ENCODE measurements at places on chromosomes 4 and X.

- no peak for DNase-seq
Measured at GRCh38 chr4:183483997-183484396, 20.9 kb upstream of the ING2 start.

DNA sequence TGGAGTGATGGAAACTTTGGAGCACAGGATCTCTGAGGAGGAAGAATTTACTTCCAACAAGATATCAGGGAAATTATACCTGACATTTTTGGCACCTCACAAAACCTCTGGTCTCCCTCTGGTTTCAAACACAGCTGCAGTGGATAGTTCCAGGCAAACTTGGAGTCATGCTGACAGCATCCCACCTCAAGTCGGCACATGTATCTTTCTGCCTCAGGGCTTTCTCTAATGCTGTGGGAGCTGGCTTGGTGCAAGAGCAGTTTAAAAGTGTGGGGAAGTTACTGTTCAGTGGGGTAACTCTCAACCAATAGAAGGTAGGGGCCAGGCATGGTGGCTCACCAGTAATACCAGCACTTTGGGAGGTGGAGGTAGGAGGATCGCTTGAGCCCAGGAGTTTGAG is 207.1 kb upstream of the NHS start:
- no peak for DNase-seq

DNA sequence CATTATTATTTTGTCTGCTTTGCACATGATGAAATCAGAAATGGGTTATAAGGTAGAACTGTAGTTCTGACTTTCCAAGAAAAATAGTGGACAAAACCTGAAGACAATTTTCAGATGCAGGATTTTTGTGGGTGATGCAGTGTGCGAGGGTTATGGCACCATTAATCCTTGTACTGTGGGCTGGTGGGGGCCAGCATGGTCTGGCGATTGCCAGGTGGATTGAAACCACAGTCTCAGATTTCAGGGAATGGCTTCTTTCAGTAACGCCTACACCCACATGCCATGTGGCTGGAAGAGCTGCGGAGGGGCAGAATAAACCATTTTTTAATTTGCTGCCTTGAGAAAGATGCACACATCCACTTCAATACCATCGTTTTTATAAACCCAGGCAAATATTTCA is 150.5 kb downstream of the ARSF start:
- DNase-seq = no peak

- no peak for DNase-seq
Measured at GRCh38 chr4:23005691-23006090, 313.0 kb downstream of the GBA3 start.

- peak; percentile 60 for DNase-seq
Measured at GRCh38 chr4:168076989-168077725, 15.2 kb upstream of the ANXA10 start.

GRCh38 chr4:23819041-23819511 is 70.8 kb downstream of the PPARGC1A start:
- DNase-seq = no peak

- DNase-seq = no peak
Measured at GRCh38 chr4:108834166-108834834, 71.4 kb upstream of the ETNPPL start.

DNA sequence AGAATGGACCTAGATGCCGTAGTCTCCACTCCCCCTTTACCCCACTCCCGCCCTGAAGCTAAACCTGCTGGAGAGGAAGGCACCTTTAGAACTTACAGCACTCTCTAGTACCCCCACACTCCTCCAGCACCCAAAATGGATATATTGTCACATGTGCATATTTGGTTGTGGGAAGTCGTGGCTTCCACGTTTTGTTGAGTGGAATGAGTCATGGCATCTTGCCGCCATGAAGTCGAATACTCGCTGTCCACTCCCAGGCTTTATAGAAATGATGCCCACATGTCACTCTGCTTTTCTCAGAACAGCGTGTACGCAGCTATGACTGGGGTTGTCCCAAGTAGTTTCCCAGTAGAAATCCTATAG is 545 bp downstream of the ABCE1 start:
- DNase-seq = peak; percentile 70

DNA sequence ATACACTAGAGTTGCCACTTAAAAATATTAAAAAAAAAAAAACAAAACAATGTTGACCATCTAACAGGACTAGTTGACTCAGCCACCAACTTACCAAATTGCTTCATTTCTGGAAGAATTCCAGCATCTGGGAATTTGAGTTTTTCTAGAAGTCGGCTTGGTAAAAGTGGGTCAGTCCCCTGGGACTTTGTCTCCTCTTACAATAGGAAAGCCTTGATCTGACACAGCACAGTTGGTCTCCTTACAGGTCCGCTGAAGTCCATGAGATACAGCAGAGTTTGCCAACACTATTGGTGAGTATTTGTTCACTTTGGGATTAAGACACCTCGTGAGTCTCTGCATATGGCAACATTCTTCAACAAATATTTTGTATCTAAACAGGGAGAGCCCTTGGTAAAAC is 18.2 kb upstream of the DDIT4L start:
- no peak for DNase-seq

DNA sequence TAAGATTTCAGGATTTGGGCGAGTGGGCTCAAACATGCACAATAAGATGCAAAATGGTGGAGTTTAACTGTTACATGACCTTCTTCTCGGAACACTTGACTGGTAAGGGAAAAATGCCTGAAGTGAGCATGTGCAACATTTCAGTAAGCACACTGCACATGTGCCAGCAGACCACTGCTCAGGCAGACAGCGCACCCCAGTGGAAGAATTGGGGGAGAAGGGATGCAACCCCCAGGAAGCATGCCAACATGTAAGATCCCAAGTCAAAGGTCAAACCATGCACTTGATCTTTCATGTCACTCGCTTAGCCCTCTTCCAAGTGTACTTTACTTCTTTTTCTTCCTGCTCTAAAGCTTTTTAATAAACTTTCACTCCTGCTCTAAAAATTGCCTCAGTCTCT is 256.3 kb downstream of the CENPC start:
- no peak for DNase-seq

- DNase-seq = no peak
Measured at GRCh38 chr4:71189471-71189870, 149.3 kb upstream of the SLC4A4 start.

DNA sequence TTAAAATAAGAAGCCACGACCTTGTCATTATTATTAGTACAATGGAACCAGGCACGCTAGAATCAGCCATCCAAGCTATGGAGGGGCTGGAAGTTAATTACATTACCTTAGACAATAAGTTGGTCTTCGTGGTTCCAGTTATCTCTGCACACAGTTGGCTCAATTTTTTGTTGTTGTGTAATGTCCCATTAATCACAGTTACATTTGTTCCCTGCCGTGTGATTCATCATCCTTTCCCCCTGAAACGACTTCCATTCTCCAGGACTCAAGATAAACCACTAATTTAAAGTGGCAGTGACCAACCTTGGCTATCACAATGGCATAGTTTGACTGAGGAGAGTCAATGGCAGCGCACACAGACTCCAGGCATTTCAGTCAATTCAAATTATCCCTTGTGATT is 905.0 kb downstream of the RAB28 start:
- no peak for DNase-seq

- DNase-seq = no peak
Measured at GRCh38 chrX:80174925-80175574, 160.5 kb downstream of the TBX22 start.

DNA sequence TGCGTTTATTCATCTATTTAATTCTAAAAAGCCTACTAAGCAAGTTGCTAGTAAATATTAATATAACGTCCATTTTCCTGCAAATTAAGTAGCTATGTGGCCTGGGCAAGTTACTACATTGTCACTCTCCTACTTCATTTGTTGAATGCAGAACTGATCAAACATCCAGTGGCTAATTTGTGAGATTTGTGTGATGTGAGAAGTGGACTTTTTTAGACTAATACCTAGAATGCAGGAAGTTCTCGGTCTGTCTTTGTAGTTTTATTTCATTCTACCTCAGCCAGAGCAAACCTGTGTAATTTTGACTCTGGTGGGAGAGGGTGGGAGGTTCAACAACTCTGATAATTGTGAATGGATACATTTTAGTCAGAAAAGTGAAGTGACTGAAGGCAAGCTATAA is 840 bp downstream of the GUF1 start:
- DNase-seq = peak; percentile 23

DNA sequence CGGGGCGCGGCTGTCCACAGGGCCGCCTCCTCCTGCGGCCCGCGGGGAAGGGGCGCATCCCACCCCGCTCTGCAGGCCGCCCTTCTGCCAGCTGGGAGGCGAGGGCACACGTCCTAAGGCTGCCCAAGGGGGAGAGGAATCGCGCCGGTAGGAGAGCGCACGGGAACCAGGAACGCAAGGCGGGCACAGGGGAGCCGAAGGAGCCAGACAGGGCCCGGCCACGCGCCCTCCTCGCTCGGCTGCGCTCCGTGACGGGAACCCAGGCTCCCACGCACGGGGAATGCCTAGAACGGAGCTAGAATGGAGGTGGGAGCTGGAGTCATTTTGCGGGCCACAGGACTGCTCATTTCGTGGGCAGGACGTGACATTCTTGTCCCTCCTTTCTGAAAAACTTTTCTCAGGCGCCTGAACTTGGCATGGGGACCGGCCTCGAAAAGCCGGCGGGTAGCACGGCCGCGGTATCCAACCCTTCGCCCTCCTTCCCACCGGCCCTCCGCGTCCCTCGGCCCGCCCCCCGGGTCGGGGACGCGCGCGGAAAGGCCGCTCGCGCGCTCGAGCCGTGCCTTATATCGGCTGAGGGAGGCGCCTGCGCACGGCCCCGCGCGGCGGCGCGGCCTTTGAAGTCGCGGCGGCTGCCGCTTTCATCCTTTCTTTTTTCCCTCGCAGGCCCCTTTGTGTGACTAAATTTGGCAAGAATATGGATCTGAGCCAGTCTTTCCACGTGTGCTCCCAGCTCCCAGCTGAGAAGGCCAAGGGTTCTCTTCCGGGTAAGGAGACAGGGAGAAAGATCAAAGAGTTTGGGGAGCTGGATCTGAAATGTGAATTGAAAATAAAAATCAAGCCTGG is 4.2 kb upstream of the LEF1 start:
- no peak for DNase-seq

- DNase-seq = no peak
Measured at GRCh38 chrX:14506866-14507265, 22.5 kb upstream of the GLRA2 start.

- no peak for DNase-seq
Measured at GRCh38 chr4:121272526-121272925, 108.3 kb downstream of the QRFPR start.

DNA sequence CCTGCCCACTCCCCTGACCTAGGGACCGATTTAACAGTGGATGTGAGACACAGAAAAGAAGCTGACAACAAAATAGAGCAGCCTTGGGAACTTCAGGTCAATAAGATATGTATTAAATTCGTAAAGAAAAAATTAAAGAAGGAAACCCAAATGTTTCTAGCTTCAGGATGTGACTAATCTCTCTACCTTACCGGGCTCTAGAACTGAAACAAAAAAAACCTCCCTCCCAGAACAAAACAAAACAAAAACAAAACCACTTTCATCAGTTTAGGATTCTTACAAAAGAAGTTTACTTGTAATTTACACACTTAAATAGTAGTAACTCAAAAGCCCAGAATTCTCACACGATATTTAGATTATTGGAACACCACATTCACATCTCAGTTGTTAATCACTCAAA is 185.8 kb upstream of the RPS6KA3 start:
- no peak for DNase-seq

DNA sequence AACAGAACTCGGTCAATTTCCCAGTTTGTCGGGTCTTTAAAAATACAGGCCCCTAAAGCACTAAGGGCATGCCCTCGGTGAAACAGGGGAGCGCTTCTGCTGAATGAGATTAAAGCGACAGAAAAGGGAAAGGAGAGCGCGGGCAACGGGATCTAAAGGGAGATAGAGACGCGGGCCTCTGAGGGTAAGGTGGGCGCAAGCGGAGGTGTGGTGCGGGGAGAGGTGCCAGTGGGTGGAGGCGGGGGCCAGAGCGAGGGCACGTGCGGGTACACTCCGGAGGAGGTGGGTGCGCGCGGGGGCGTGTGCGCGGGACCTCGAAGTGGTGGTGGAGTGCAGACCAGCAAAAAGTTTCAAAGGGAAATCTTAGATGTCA is 787 bp upstream of the TET2 start:
- DNase-seq = peak; percentile 38

GRCh38 chr4:153218961-153219360 is 14.7 kb downstream of the TRIM2 start:
- no peak for DNase-seq

GRCh38 chr4:44756559-44756958 is 30.2 kb upstream of the GNPDA2 start:
- DNase-seq = no peak

GRCh38 chr4:653080-653821 is 20.8 kb downstream of the ATP5ME start:
- DNase-seq = no peak

DNA sequence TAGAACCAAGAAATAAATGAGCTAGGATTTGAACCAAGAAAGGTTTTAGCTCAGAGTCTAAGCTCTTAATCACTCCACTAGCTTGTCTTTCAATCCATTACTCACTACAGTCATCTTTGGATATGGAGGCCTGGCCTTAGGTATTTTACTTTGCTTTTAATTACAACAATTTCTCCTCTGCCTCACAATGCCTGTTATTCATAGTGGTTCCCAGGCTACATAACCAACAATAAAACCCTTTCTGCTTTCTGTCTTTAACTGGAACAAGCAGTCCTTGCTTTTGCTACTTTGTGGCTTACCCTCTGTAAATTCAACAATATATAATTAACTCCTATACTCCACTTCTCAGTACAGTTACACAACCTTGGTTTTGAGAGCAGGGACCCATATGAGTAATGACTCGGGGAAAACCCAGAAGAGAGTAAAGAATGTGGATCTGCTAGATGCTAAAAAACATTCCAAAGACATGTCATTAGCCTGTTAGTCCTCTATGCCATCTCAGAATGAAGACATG is 94.7 kb upstream of the NAP1L5 start:
- peak; percentile 29 for DNase-seq

DNA sequence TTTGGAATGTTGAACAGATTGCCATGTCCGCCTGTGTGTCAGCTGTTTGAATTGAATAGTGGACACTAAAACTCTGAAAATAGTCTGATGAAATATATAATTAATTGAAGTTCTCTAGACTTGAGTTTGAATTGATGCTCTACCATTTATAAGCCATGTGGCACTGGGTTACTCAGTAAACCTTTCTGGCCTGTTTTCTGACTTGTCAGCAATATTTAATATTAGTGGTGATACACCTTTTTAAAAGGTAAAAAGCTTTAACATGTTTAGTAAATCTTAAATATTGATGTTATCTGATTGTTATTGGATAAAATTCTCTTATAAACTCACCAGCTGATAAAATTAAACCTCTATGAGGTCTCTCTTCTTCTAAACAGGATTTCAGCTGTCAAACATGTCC is 695.4 kb upstream of the HS3ST1 start:
- no peak for DNase-seq

Measured in inflammatory macrophage (primary cell).